ENCODE measurements at places on chromosomes 5 and 9.

- no peak for DNase-seq
These were observed 69.3 kb upstream of the IFNE start for GRCh38 chr9:21551401-21551800.

DNA sequence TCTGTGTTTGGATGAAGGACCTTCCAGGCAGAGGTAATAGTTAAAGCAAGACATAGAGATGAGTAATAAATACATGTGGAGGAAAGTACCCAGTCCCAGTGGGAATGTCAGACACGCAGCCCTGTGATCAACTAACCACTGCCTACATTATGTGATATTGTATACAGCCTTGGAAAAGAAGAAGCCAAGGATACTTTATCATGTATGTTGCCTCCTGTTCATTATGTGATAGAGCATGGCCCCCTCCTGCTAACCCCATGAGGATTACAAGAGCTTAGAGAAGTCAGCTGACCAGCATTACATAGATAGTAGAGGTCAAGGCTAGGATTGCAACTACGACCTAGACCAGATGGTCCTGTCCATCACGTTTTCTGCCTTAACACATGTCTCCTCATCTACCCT, 497.0 kb upstream of the TNC start:
- DNase-seq = no peak

- peak; percentile 74 for DNase-seq
These were observed 20.7 kb downstream of the ANKRA2 start for GRCh38 chr5:73544429-73545402.

- DNase-seq = peak; percentile 78
These were observed 992 bp upstream of the RPP25L start for GRCh38 chr9:34612788-34613390.

- no peak for DNase-seq
These were observed 128.7 kb downstream of the BRINP1 start for GRCh38 chr9:119240546-119240945.

DNA sequence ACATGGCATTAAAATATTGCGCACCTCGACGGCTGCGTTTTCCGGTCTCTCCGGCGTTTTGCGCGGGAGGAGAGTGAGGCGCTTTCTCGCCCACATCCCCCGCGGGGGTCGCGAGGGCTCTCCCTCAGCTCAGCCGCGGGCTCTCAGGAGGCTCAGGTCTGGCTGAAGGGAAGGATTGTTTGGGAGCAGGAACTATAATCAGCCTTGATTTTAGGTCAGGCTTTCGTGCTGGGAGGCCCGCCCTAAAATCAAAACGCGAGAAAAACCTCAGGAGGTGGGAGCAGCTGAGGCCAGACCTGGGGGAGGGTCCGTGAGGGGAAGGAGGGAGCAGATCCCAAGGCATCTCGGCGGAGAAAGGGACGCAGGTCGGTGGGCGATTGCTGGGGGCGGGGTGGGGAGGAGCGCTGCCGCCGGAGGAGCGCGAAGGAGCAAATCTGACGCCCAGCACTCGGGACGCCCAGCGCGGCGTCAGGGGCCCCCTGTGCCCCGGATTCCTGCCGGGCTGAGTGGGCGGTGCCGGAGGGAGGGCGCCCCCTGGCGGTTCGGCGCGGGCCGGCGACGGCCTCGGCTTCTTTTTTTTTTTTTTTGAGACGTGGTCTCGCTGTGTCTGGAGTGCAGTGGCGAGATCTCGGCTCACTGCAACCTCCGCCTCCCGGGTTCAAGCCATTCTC, 18.7 kb upstream of the RNF130 start:
- DNase-seq = peak; percentile 78

DNA sequence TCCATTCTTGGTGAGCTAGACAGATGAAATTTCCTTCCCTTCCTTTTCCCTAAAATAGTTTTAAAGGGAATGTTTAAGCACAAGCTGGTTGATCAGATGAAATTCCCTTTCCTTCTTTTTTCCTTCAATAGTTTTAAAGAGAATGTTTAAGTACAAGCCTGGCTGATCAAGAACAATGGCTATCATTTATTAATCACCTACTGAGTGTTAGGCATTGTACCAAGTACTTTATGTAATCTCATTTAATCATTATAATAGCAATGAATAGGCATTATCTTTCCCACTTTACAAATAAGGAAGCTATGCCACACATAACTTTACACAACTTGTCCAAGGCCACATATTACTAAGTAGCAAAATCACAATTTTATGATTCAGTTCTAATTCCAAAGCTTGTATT, 152.0 kb upstream of the ACOT12 start:
- DNase-seq = no peak

GRCh38 chr5:173537228-173537627, 79.2 kb downstream of the BOD1 start:
- DNase-seq = no peak

DNA sequence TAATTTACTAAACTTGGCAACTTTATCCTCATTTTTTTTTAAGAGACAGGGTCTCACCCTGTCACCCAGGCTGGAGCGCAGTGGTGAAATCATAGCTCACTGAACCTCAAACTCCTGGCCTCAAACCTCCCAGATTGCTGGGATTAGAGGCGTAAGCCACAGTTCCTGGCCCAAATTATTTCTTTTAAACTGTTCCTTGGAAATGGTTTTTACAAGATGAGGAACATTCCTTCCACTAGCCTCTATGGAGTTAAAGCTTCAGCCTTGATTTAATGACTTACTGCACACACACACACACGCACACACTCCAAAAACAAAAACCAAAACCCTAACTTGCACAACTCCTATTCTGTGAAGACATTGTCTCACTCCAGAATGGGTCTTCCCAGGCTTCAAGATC, 77.2 kb upstream of the TARS1 start:
- no peak for DNase-seq

GRCh38 chr9:123658792-123659191, 271.1 kb downstream of the DENND1A start:
- no peak for DNase-seq

DNA sequence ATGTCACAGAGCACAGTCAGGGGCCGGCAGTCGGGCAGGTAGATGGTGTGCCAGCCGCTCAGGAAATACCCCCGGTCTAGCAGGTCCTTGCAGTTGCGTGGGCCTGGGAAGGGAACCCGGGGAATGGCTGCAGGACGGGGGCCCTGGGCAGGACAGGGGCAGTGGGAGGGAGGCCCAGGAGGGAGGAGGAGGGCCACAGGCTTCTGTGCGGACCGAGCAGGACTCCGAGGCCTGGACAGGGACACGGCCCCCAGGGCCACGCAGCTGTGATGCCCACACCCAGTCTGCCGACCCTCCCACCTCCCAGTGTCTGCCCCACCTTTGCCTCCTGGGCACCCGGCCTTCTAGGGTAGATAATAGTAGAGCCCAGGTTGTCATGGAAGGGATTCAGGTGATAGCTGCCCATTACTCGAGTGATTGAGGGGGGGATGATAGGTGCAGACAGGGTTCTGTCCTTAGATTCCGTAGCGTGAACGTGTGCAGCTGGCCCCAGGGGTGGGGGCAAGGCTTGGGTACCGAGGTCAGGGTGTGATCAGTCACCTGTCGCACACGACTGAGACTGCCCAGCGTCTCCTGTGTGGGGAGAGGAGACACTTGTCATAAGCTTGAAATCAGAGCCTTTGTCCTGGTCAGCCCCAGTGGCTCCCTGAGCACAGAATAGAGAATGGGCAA, 4.5 kb downstream of the FCN1 start:
- DNase-seq = no peak

- DNase-seq = no peak
These were observed 39.7 kb upstream of the POC5 start for GRCh38 chr5:75756981-75757380.

GRCh38 chr9:121646992-121647391, 4.4 kb upstream of the DAB2IP start:
- no peak for DNase-seq

DNA sequence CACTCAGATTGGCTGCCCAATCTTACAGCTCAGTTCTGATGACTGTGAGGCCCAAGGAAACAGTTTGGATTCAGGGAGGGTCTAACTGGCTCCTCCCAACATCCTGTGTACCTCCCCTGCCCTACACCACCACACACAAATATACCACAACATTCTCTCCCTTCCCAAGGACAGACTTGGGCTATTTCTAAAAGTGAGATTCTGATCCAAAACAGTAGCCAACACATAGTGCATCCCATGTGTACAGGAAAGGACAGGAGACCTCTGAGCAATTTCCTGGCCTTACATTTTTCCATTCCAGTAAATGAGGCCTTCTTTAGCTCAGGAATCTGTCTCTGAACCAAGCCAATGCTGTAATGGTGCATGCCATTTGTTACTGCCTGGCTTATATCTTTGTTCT, 20.8 kb downstream of the ZNF366 start:
- no peak for DNase-seq

Measured in SK-N-DZ (cell line).